ENCODE measurements at places on chromosomes 16 and 17.
A peak's percentile ranks its signal among the peaks of the same experiment; 100 is the strongest.

DNA sequence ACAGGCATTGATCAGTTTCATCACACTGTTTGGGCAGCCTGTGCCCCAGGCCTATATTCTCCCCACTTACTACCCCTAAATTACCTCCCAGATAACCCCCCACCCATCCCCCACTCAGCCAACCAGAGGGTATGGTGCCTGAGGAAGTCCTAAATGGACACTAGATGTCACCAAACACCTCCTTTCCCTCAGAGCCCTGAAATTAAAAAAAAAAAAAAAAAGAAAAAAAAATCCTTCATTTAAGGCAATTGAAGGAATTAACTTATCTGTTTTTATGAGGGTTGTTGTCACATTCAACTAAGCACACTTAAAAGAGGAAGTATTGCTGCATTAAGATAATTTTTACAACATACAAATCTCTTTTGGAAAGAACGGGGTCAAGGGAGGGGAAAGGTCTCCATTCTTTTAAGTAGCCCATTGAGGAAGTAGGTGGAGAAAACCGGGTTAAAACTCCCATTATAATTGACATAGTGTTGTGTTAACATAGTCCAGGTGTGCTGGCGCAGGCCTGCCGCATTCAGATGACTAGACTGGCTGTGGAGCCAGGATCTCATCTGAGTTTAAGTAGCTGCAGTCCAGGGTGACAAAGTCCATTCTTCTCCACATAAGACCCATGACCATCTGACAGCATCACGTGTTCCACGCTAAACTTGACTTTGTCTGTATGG lies 46.3 kb downstream of the SNX11 start:
- peak; percentile 22 for DNase-seq

- no peak for DNase-seq
Observed at GRCh38 chr17:66417300-66417719, 114.9 kb downstream of the PRKCA start.

GRCh38 chr17:56359518-56359917 lies 206.2 kb downstream of the ANKFN1 start:
- no peak for DNase-seq

GRCh38 chr17:3965118-3965800 lies 1.0 kb upstream of the ATP2A3 start:
- DNase-seq, result peak; percentile 88

DNA sequence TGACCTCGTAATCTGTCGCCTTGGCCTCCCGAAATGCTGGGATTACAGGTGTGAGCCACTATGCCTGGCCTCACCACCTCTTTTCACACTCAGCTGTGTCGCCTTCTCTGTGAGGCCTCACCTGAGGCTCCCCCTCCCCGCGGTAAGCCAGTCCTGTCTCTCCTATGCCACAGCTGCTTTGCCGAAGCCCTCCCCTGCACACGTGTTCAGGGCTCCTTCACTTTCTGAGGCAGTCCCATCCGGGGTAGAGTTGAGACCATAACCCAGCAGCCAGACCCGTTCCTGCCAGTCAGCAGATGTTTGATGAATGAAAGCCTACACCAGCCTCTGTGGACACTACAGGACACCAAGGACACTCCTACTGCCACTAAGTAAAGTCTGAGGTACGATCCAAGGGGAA lies 10.6 kb downstream of the USP7 start:
- DNase-seq, result no peak

- DNase-seq, result peak; percentile 96
Observed at GRCh38 chr16:180681-181564, 664 bp downstream of the HBQ1 start.

- no peak for DNase-seq
Observed at GRCh38 chr16:85207357-85207921, 95.2 kb upstream of the CIBAR2 start.

DNA sequence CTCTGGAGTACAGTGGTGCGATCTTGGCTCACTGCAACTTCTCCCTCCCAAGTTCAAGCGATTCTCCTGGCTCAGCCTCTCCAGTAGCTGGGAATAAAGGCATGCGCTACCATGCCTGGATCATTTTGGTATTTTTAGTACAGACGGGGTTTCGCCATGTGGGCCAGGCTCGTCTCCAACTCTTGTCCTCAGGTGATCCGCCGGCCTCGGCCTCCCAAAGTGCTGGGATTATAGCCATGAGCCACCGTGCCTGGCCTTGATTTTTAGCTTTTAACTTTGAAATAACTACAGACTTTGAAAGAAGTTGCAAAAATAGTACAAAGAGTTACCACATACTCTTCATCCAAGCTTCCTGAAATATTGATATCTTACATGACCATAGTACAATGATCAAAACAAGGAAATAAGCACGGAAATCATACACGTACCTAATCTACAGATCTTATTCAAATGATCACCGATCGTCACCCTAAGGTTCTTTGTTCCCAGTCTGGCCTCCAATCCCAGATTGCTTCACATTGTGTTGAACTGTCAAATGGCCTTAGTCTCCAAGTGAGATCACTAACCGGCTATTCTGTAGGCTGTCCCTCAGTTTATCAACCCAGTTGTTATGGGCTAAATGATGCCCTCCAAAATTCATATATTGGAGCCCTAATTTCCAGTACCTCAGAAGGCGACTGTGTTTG lies 18.4 kb downstream of the NPIPA1 start:
- no peak for DNase-seq

GRCh38 chr17:63622574-63623390 lies 565 bp downstream of the MAP3K3 start:
- peak; percentile 88 for DNase-seq

DNA sequence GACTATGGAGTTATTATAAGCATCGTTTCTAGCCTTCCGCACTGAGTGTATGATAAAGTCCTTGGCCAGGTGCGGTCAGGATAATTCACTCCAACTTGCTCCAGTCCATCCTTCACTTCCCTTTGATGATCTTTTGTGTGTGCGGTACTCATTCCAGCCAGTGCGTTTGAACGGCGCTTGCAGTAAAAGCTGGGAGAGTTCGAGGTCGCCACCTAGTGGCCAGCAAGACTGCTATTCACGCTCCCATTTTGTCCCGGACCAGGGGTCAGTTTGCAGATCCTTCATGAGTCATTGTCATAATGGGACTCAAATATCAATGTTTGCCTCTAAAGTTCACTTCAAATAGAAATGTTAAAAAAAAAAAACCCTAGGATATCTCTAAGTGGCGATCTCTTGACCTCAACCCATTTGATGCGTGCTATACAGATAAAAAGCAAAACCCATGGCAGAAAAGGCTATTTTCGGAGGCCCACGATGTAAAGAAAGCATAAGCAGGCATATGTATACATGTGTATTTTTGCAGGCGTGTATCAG lies 417.1 kb downstream of the TMEM114 start:
- DNase-seq, result peak; percentile 34

DNA sequence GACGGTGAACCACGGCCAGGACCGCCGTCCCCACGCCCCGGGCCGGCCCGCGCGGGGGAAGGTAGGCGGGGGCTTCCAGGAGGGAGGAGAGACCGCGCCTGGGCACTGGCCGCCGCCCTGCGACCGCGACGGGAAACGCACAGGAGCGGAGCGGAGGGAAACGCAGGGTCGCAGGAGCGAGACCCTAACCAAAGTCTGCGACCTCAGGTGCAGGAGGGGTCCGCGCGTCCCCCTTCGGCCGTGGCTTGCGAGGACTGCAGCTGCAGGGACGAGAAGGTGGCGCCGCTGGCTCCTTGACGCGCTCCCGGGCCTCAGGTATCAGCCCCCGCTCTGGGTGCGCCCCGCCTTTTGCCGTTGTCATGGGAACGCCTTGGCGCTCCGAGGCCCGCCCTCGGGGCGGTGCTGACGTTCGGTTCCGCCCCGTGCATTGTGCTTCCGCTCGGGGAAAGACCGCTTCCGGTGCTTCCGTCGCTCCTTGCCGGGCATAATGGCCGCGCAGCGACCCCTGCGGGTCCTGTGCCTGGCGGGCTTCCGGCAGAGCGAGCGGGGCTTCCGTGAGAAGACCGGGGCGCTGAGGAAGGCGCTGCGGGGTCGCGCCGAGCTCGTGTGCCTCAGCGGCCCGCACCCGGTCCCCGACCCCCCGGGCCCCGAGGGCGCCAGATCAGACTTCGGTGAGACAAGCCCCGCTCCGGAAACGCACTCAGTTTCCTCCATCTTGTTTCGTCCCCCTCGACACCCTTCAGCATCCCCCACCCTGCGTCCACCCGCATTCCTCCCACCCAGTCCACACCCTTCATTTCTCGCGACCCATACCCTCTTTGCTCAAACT lies at the start of gene OVCA2:
Gene OVCA2, plus strand, starts transcription at position 462 of the 829 bp plus-strand sequence. Its CDS starts 26 bp downstream, at position 488.
- peak; percentile 99 for DNase-seq

GRCh38 chr17:28369684-28370034 lies 448 bp downstream of the VTN start:
- no peak for DNase-seq

GRCh38 chr16:85930301-85930700 lies 31.3 kb downstream of the IRF8 start:
- DNase-seq, result no peak

DNA sequence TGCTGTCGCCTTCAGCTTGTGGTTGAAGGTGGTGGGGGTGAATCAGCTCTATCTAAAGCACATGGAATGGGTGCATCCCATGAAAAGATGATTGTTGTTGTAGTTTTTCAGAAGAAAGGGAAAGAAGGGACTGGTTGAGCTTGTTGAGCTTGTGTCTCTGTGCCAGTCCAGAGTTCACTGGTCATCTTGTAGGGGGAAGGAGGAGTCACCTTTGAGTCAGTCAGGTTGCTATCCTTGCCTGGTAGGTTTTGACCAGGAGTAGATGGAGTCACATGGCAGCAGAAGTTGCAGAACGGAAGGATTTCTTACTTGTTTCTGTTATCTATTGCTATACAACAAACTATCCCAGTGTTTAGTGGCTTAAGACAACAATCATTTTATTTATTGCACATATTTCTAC lies 73.3 kb downstream of the PLCG2 start:
- no peak for DNase-seq

GRCh38 chr17:75130632-75131277 lies 787 bp downstream of the NT5C start:
- peak; percentile 76 for DNase-seq

DNA sequence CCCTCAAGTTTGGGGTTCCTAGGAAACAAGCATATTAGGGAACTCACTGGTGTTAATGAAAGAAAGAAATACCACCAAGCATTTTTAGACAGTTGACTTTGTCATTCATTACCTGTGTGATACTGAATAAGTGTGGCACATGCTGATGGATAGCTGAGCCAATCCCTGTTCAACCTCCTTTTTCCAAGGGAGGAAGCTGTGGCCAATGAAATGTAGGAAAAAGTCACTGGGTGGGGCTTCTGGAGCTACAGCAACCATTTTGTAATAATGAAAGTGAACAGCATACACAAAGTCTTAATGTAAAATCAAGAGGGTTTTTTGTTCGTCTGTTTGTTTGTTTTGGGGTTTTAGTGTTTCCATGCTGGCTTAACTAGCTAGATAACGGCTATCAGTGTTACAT lies 254.3 kb upstream of the SALL1 start:
- no peak for DNase-seq

DNA sequence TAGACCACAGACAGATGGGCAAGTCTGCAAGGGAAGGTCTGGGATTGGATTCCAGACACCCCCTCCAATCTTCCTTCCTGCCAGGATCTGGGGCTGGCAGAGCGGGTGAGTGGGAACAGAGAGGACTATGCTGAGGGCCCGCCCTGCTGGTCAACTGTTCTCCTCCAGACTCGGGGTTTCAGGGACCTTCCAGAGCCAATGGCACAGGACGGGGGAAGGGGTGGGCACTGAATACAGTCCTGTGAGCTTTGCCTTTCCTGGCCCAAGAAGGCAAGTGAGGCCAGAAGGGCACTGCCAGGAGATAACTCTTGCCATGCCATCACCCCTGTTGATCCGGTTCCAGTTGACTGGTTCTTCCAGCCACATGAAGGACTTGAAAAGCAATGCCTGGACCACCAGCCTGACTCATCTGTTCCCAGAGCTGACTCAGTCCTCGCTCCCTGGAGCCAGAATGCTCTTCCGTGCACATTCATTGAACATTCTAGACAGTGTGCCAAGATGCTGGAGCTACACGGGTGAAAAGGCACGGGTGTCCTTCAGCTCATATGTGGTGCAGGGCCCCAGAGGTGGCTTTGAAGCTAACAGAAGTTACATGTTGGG lies 533 bp upstream of the MEFV start:
- no peak for DNase-seq

DNA sequence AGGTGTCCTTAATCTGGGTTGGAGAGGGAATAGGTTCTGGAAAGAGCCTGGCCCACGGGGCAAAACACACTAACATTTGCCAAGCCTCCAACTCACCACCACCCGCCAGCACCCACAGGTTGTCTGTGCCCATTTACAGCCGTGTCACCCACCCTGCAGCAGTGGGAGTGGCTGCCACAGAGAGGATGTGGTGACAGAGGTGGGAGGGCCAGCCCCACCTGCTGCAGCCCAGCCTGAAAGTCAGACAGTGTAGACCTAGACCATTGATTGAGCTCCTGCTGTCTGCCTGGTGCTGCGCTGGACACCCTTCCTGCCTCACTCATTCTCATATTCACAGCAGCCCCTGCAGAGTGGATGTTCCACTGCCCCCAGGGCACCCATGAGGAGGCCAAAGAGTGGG lies 44.7 kb downstream of the IL21R start:
- no peak for DNase-seq
